ENCODE measurements at places on chromosomes 16 and 17.
A peak's percentile ranks its signal among the peaks of the same experiment; 100 is the strongest.

- DNase-seq = no peak
Observed at GRCh38 chr16:86061721-86062120, 162.8 kb downstream of the IRF8 start.

DNA sequence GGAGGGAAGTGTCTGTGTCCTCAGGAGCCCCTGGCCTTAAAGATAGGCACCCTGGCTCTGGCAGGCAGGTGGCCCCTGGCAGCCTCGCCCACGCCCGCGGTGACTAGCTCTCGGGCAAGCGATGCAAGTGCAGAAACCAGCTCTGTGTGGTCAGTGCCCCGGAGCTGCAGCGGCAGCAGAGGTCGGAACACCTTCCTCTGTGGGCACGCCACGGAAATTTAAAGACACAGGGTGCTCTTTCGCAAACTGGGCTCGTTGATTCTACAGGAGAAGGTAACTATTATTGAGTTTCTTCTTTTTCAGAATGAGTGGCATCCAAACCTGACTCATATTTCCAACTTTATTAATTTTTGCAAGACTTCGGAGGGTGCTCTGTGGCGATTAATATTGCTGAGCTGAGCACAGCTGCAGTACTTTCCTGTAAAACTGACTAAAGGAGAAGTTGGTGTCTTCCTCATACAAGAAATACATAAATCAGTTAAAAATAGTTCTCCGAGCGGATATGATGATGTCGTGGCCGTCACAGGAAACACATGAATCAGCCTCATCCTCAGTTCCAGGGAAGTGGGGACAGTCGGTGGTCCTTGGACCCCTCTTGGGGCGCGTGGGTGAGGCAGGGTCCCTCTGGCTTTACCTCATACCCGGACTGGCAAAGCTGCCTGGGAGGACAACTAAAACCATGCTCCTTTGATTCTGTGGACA lies 120.2 kb downstream of the METRNL start:
- peak; percentile 42 for DNase-seq

DNA sequence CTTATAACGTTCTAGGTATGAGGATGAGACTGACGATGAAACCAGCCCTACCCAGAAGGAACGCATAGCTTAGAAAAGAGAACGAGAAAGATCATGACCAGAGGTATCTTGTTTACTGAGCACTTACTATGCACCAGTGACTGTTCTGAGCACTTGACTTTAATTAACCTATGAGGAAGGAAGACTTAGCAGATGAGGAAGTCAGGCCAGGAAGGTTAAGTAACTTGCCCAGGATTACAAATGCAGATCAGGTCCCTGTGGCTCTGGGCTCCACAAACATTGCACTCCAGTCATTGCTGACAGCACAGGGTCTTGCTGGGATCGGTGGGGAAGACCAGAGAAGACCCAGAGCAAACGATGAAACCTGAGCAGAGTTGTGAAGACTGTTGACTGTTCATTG lies 7.1 kb downstream of the KRT13 start:
- DNase-seq = no peak

DNA sequence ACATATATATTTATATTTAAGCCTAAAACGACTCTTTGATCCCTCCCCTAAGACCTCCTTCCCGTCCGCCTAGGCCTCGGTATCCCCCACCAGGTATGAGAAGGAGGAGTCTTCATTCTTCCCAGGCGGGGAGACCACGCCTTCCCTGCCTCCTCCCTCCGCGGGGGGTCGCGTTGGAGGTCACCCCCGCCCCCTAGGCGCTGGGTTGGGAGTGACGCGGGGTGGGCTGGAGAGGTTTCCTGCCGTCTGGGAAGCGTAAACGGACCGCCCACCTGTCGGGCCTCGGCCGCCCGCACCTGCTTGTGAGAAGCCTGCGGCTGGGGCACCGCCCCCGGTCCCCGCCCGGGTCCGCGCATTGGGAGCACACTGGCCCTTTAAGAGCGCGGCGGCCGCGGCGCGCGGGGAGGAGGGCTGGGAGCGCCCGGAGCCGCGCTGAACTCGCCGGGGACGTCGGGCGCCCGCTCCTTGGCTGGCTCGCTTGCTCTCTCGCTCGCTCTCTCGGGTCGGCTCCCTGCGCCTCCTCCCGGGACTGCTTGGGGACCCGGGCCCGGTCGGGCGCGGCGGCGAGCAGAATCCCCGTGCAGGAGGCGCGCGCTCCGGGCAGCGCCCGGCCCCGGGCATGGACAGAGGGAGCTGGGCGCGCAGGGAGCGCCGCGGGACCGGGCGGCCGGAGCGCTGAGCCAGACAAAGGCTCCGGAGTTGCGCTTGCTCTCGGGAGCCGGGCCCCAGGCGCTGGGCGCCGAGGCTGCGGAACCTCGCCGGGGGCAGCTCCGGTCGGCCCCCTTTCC lies at the start of gene MMP15:
Gene MMP15, plus strand, starts transcription at position 404 of the 788 bp plus-strand sequence. CDS start 597 bp downstream, outside the sequence.
- peak; percentile 92 for DNase-seq

GRCh38 chr17:7915179-7915610 lies 894 bp downstream of the RNF227 start:
- no peak for DNase-seq

- DNase-seq = peak; percentile 57
Observed at GRCh38 chr17:3695129-3695722, 729 bp downstream of the P2RX5 start.

DNA sequence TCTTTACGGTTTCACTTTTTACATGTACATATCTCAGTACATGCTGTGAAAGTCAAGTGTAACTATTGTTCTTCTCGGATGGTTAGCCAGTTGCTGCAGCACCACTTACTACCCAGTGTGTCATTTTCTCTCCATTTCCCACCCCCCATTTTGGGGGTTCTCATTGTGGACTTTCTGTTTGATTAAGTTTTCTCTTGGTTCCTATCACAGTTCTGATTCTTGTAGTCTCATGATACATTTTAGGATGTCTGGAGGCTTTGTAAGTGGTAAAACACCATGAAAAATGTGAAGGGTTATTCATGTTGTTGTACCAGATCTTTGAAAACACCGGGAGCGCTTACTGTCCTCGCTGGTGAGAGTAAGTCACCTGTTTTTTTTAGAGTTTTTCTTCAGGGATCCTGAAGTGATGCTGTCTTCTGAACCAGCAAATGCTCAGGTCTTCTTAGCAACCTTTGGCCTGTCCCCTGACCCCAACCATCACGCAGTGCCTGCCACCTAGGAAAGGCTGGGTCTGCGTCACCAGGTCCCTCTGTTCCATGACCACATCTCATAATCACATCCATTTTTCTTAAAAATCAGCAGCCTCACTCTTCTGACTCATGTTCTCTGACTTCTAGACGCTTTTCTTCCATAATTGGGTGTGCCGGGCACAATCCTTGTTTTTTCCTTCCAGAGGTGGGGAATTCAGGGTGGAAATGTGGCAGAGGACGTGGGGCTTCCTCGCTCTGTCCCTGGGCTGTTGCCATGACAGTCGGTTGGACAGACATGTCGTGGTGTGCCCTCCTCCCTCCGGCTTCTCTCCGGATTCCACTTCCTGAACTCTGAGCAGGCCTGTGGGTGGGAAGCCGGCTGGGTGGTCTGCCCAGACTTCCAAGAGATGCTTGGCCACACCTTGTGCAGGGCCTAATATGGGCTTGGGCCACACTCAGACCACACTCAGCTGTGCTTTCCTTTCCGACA lies 102.6 kb downstream of the NTN1 start:
- no peak for DNase-seq

- peak; percentile 31 for DNase-seq
Observed at GRCh38 chr17:73042809-73043685, 49.4 kb downstream of the SLC39A11 start.

Data from right cardiac atrium (tissue), 5 donors.